A673 (cell line): ENCODE measurements at places on chromosomes 7 and 10. TPM values are rescaled to one million over a fixed set of nuclear protein-coding genes. Genes with fewer than 3 reads are reported as not detected.

RAMP3 gene
- total RNA-seq = not detected in 2 replicates

ADCY1 gene
- total RNA-seq = 0.71 and 0.98 TPM in 2 replicates

CCNY gene
- 84.8 and 85.8 TPM in 2 replicates for total RNA-seq

AMPH gene
- 1.6 and 2.1 TPM in 2 replicates for total RNA-seq

RBP3 gene
- total RNA-seq = not detected in 2 replicates
